RPMI7951 (cell line): ENCODE measurements at places on chromosomes 5 and 9.

- peak; percentile 15 for DNase-seq
Measured at GRCh38 chr9:37201581-37201980, 81.2 kb downstream of the ZCCHC7 start.

- DNase-seq = peak; percentile 16
Measured at GRCh38 chr5:891837-892393, 686 bp downstream of the BRD9 start.

- no peak for DNase-seq
Measured at GRCh38 chr9:137703842-137704508, 85.2 kb downstream of the EHMT1 start.

DNA sequence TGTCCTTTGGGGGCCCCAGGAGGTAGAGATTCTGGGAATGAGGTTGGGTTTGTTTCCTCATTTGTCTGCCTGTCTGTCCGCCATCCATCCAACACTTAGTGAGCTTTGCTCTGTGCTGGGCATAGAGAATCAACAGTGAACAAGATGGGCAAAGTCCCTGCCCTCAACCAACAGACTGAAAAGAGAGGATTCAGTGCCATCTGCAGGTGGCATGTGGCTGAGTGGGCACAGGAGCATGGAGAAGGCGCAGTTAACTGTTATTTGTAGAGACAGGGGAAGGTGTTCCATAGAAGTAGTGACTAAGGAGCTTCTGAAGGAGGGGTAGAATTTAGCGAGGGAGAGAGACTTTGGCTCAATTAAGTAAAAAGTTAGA, 23.1 kb downstream of the POLR1E start:
- no peak for DNase-seq

GRCh38 chr9:121357011-121357410, 13.0 kb downstream of the STOM start:
- DNase-seq = no peak

- no peak for DNase-seq
Measured at GRCh38 chr9:128540634-128541360, 11.6 kb upstream of the SPTAN1 start.

- no peak for DNase-seq
Measured at GRCh38 chr5:10649666-10650380, 86.0 kb downstream of the ANKRD33B start.

- no peak for DNase-seq
Measured at GRCh38 chr5:91111473-91112238, 271.5 kb downstream of the ARRDC3 start.

DNA sequence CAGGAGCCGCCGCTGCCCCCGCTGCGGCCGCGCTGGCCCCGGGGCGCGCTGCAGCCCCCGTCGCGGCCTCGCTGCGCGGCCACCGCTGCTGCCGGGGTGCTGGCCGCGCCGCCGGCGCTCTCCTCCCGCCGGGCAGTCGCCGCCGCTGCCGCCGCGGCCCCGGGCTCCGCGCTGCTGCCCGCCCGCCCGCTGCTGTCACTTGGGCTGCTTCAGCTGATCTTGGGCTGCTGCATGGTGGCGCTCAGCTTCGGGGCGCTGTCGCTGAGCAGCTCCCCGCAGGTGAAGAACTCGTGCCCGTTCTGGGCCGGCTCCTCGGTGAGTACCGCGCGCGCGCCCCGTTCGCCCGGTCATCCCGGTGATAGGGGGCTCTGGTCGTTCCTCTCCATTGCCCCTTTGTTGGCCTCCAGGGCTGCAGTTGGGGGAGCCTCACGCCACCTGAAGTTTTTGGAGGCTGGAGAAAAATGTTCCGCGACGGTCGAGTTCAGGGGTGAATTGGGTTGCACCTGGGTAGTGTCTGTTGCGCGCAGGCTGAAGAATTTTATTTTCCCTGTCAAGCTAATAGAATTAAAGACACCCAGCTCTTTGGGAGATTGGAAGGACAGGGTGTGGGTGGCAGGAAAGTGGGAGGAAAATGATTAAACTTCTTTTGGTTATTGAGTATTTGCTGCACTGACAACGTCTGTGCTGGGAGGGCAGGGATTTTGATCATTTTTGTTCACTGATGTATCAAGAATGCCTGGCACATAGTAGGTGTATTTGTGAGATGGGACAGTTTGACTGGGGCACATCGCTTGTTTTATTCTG, 596 bp downstream of the ENTREP1 start:
- DNase-seq = no peak

DNA sequence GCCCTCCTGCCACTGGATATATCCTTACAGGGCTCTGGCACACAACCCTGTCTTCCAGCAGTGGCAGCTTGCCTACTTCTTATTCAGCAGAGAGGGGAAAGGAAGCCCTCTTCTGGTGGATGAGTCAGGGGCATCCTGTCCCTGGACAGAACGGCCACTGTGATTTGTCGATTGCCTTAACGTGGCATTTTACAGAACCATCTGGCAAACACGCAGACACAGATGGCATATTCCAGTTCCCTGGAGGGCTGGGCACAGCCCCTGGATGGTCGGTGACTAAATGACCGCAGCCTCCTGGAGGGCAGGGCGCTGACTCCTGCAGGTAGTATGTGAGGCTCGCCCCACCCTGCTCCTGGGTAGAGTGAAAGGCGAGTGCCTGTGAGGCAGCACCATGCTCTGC, 62.1 kb downstream of the DCP2 start:
- peak; percentile 94 for DNase-seq

GRCh38 chr5:84290161-84290560, 94.5 kb downstream of the EDIL3 start:
- peak; percentile 36 for DNase-seq

- DNase-seq = no peak
Measured at GRCh38 chr9:133747309-133747708, 9.2 kb upstream of the SARDH start.

GRCh38 chr9:85702191-85702590, 39.6 kb downstream of the AGTPBP1 start:
- no peak for DNase-seq

DNA sequence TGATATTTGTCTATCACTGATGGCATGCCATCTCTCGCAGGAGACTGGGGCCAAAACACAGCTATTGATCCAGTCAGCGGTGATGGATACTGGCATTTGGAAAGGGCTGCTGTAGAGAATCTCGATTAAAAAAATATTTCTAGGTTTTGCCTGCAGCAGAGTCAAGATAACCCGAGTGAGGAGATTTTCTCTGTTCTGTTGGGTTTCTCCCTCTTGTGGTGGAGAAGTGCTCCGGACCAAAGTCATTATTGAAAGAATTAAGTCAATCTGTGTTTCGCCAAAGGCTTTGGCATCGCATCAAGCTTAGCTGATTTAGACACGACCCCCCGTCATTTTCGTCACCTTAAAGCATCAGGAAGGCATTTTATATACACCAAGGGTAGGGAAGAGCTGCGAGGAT, 97.1 kb upstream of the IRX2 start:
- DNase-seq = no peak

- no peak for DNase-seq
Measured at GRCh38 chr5:41309275-41309674, 95.9 kb upstream of the C6 start.

DNA sequence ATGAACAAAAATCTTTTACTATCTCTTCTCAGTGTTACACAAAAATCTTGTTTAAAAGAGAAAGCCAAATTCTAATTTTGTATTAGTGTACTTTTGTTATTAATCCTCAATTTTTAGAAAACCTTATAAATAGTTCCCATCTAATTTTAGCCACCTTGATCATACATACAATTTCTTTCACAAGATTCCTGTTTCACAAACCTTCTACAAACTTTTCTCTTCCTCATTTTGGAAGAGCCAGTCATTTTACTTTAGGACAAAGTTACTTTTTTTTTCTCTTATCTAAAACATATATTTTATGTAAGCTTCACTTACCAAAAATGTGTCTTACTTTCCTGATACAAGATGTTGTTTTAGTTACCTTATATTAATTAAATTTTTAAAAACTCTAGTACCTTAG, 161.3 kb downstream of the YIPF5 start:
- DNase-seq = no peak

GRCh38 chr5:35803191-35803651, 53.5 kb upstream of the IL7R start:
- peak; percentile 64 for DNase-seq

- peak; percentile 87 for DNase-seq
Measured at GRCh38 chr5:181187500-181188213, 17.3 kb downstream of the TRIM7 start.

DNA sequence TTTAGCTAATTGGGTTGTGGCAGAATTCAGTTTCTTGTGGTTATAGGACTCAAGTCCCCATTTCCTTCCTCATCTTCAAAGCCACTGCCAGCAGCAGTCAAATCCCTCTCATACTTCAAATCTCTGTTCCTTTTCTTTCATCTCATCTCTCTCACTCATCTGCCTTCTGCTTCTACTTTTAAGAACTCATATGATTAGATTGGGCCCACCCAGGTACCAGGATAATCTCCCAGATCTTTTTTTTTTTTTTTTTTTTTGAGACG, 8.0 kb upstream of the REEP5 start:
- no peak for DNase-seq

DNA sequence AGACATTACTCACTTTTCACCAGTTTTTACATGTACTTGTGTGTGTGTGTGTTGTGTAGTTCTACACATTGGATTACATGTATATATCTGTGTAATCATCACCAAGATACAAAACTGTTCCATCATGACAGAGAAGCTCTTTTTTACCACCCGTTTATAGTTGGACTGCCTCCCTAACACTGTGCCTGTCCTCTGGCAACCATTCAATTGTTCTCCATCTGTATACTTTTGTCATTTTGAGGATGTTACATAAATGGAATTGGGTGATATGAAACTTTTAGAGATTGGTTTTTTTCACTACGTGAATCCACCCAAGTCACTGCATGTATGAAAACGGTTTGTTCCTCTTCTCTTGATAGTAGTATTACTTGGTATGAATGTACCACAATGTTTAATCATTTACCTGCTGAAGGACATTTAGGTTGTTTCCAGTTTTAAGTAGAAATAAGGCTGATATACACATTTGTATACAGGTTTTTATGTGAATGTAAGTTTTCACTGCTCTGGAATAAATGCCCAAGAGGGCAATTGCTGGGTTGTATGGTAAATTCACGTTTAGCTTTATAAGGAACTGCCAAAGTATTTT, 126.2 kb downstream of the MAPKAP1 start:
- no peak for DNase-seq

GRCh38 chr9:73736270-73736669, 584.6 kb downstream of the ANXA1 start:
- no peak for DNase-seq

GRCh38 chr5:151598984-151599383, 7.9 kb upstream of the FAT2 start:
- no peak for DNase-seq

DNA sequence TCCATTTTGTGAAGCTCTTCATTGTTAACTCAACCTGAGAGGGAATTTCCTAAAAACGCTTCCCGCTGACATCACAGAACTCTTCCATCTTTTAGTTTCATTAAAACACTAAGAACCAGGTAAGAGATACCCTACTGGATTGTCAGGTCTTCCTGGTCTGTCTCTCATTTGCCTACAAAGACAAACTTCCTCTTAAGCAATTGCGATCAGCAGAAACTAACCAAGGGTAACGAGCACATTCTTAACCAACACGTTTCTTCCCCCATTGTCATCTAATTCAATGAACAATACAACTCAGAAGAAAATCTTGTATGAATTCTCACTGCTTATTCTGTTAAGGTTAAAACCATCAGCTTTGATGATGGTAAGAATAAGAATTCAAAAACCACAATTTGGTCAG, 6.6 kb downstream of the FBXW11 start:
- no peak for DNase-seq

DNA sequence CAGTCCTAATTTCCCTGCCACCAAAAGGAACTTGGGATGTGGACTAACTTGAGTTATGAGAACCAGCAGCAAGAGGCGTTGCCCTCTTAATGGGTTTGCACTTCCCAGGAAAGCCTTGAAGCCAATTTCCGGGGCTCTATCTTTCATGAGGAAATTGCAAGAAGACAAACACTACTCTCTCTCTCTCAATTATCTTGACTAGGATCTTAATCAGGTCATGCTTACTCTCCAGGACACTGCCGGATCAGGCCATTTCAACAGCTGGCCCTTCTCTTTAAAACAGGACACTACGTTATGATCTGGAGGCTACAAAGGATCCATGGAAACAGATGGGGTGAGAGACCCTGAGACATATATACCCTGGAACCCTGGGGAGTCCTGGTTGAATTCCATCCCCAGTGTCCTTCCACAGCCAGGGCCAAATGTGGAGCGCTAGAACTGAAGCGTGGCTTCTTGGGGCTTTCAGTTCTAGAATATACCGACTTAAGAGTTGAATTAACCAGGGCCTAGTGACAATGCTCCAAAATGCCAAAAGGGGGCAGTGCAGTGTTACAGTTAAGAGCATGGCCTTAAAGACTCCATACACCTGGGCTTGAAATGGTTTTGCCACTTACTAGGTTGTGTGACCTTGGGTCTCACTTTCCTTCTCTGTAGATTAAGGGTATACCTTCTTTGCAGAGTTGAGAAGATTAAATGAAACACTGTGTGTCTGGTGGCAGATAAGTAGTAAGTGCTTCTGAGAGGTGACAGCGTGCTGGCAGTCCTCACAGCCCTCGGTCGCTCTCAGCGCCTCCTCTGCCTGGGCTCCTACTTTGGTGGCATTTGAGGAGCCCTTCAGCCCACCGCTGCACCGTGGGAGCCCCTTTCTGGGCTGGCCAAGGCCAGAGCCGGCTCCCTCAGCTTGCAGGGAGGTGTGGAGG, 21.1 kb downstream of the FAM219A start:
- peak; percentile 53 for DNase-seq

DNA sequence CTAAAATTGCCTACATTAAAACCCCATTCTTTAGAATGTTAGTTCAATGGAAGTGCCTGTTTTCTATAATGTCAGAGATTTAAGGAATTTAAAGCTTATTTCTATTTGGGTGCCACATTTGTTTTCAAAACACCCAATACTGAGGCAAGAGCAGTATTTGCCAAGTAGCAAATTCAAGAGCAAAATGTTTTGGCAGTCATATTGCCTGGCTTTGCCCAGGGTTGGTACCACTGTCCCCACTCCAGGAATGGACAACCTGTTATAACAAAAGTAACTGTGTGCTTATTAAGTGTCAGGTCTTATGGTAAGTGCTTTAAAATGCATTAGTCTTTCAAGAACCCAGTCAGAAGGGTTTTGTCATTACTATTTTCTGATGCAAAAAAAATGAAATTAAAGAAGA, 19.3 kb downstream of the ITGA1 start:
- DNase-seq = no peak

- no peak for DNase-seq
Measured at GRCh38 chr9:86454701-86455615, 100.7 kb upstream of the TUT7 start.

- DNase-seq = no peak
Measured at GRCh38 chr5:8458038-8458383, 589.1 kb downstream of the MTRR start.

- no peak for DNase-seq
Measured at GRCh38 chr5:169063316-169063953, 237.5 kb downstream of the SLIT3 start.

- DNase-seq = no peak
Measured at GRCh38 chr9:98923451-98924123, 20.1 kb upstream of the COL15A1 start.

GRCh38 chr5:10537624-10538023, 26.2 kb upstream of the ANKRD33B start:
- no peak for DNase-seq

GRCh38 chr9:26129217-26129616, 451.0 kb upstream of the TUSC1 start:
- DNase-seq = no peak

- no peak for DNase-seq
Measured at GRCh38 chr5:100758780-100759179, 144.3 kb downstream of the ST8SIA4 start.
